ENCODE measurements at places on chromosomes 3 and 15.
A peak's percentile ranks its signal among the peaks of the same experiment; 100 is the strongest.

GRCh38 chr3:144084929-144085328 lies 113.3 kb downstream of the DIPK2A start:
- no peak for DNase-seq

DNA sequence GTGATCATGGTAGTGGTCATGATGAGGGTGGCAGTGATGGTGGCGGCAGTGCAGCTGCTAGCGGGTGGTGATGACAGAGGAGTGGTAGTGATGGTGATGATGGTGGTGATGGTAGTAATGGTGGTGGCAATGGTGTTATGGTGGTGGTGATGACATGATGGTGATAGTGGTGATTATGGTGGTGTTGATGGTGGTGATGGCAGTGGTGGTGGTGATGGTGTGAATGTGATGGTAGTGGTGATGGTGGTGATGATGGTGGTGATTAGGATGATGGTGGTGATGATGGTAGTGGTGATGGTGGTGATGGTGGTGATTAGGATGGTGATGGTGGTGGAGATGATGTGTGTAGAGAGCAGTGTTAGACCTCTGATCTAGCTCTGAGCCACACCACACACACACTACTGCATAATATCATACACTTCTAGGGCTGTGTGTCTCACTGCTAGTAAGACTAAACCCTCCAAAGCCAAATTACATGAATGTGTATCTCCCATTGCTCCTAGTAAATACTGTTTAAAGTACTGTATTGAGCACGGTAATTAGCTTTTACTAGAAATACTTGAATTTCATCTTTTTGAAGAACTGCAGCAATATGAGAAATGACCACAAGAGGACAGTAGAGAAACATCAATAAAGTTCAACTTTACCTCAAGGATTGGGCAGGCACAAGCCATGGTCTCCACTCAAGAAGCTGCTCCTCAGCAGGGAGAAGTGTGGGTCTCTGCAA lies 28.8 kb downstream of the TMED3 start:
- DNase-seq, result peak; percentile 45

DNA sequence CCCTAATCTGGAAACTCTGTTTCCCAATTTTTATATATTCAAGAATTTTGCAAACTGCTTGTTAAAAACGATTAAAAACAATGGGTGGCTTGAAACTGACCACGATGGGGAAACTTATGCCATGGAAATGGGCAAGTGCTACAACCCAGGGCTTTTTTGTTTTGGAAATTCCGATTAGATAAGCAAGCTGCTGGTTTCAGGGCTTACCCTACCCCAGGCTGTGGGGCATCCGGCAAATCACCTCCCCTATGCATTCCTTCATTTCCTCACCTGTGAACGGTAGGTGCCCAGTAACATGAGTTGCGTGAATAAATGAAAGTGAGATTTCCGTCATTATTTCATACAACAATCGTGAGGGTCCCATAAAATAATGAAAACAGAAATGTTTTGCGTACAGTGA lies 34.3 kb downstream of the ST6GAL1 start:
- DNase-seq, result no peak

DNA sequence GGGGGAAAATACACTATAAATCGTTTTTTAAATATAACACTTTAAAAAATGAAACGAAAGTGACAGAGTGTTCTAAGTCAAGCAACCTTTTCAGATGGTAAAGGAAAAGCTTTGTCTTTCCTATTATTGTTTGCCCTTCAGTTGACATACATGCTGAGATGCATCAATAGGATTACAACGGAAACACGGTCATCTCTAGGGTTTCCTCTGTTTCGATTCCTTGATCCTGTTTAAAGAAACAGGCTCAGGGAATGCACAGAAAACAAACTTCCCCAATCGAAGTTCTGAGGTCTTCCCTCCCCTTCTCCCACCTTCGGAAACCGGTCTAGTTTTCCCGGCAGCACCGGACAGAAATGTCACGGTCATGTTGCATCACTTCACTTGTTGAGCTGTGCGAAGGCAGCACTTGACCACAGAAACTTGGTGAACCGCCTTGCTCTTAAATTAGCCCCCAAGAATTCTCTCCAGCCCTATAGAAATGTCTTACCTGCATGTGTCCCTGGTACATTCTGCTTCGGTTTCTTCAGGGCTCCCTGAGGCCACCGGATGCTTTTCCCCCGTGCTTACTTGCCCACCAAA lies 556 bp downstream of the PEX5L start:
- no peak for DNase-seq

GRCh38 chr3:13513913-13514517 lies 33.9 kb downstream of the HDAC11 start:
- no peak for DNase-seq

- no peak for DNase-seq
Measured at GRCh38 chr3:197874653-197875052, 75.3 kb upstream of the RPL35A start.

DNA sequence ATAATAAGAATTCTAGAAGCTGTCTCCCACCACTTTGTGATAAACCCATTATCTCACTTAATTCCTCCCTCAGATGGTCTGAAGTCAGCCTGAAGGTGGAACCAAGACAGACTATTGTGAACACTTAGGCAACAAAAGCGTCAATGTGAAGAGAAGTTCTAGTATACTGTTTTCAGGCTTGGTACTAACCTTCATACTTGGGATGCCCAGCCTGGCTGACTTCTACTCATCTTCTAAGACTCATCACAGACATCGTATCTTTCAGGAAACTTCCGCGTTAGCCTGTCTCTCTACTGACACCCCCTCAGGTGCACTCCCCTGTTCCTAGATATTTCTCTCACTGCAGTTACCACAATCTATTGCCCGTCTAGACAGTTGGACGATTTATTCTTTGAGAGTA lies 201.2 kb downstream of the SATB1 start:
- no peak for DNase-seq

- no peak for DNase-seq
Measured at GRCh38 chr3:10647376-10647775, 142.0 kb upstream of the ATP2B2 start.

- no peak for DNase-seq
Measured at GRCh38 chr15:88395241-88395640, 71.9 kb downstream of the MRPL46 start.

DNA sequence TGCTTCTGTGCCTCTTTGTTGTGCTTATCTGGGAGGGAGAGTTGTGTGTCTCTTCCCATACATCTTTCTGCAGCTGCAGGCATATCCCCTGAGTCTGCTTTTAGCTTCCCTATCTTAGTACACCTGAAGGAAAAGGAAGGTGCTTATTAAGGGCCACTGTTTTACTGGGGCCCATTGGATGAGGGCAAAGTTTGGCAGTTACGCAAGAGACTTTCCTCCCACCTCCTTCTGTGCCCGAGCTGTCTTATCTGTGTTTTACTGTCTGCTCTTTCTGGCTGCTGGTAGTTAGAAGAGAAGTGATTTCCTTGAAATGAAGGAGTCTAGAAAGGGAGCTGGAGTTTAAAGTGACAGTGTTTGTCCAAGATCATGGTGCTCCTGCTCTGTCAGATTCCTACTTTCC lies 66.5 kb downstream of the GABRG3 start:
- DNase-seq, result no peak

GRCh38 chr15:39030291-39031070 lies 465.9 kb upstream of the RASGRP1 start:
- peak; percentile 42 for DNase-seq

DNA sequence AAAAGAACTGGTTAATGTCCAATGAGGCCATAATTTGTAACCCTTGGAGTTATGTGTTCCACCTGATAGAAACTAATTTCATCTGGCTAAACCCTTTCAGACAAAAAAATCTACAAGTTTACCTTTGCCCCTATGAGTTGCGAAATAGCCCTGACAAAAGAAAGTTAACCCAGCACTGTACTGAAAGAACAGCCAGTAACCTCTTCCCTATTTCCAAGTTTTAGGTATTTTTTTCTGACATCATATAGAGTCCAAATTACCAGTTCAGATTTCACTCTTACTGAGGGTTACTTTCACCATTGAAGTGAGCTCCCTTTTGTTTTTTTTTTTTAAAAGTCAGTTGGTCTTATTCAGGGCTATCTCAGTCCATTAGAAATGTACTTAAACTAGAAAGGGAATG lies 42.8 kb upstream of the PTPRG start:
- no peak for DNase-seq

DNA sequence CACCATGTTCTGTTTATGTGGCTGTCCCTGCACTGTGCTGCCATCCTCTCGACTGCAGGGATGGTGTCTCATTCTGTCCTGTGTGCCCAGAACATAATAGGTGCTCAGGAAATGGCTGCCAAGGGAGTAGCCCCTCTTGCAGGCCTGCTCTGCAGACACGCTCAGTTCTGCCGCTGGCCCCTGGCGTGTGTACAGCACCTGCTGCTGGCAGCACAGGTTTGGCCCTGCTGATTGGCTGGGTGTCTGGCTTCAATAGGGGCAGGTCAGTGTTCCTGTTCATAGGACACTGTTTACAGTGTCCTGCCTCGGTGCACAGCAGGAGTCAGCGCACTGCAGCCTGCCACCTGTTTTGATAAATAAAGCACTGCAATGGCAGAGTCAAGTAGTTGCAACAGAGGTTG lies 146.9 kb downstream of the DNAJB8 start:
- DNase-seq, result no peak

DNA sequence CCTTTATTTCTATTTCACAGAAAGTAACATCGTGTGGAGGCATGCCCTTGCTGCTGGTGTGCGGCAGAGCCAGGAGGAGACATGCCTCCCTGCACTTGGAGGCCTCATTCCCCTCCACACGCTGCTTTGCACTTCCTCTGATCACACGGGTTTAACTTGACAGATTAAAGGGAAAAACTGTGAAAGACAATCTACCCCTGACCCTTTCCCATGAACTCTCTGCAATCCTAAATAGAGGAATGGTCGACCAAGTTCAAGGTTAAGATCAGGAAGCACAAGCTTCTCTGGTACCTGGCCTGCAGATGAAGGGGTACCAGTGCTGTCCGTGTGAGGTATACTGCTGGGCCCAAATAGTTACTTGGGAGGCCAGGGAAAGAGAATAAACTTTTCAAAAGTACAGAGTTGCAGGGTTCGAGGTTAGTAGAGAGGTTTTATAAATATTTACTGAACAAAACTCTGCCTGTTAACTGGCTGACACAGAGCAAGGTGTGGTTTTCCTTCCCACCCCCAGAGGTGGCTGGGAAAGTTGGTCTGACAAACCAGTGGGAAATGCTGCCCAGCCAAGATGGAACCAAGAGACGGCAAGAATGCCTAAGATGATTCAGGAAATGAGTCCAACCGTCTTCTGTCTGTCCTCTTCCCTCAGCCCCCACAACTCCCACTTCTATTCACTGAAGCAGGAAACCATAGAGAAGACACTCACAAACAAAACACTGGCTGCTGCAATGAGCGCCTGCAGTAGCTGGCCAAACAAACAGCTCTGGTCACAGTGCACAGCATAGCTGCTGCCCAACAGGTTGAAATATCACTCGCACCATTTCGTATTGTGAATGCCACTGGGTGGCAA lies 79.6 kb downstream of the IGF2BP2 start:
- peak; percentile 95 for DNase-seq

DNA sequence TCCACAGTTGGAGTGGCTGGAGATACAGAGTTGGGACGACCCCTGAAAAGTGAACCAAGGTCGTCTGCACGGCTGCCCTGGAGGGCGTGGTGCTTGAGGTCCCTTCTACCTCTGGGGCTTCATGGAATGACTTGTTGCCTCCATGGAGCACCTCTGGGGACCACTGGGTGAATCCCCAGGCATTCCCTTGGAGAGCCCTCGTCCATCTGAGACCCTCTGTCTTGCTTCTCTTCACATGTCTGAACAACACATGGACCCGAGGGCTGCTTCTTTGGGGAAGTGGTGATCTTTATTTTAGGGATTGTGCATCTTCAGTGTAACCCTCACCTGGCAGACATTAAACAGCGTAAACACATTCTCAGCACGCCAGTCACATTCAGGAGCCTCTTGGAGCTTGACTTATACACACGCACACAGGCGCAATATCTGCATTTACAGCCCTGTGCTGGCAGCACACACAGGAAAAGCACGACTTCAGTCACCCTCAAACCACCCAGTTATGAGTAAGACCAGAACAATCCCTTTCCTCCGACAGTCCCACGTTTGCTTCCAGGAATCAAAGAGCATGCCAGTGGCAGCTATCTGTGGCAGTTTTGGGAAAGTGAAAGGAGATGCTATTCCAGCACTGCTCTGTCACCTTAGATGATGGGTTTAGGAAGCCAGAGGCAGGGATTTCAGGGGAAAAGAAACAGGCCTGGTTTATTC lies 12.6 kb downstream of the FAM107A start:
- peak; percentile 94 for DNase-seq

GRCh38 chr3:163327086-163327485 lies 1751.2 kb downstream of the SI start:
- DNase-seq, result no peak

DNA sequence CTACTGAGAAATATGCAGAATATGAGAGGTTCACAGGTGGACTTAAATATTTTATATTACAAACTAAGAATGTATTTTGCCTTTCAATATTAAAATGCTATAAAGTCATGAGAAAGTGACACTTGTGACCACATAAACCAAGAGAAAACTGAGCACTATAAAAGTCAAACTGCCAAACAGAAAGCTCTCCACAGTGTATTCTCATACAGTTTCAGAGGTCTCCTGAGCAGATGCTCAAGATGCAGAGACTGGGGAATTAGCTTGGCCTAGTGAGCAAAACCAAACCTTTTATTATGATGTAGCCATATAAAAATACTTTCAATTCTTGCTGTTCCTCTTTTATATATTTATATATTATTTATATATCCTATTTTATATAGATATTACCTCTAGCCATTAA lies 227.8 kb downstream of the TBC1D5 start:
- DNase-seq, result no peak

GRCh38 chr3:65035246-65035645 lies 347.4 kb upstream of the ADAMTS9 start:
- no peak for DNase-seq

DNA sequence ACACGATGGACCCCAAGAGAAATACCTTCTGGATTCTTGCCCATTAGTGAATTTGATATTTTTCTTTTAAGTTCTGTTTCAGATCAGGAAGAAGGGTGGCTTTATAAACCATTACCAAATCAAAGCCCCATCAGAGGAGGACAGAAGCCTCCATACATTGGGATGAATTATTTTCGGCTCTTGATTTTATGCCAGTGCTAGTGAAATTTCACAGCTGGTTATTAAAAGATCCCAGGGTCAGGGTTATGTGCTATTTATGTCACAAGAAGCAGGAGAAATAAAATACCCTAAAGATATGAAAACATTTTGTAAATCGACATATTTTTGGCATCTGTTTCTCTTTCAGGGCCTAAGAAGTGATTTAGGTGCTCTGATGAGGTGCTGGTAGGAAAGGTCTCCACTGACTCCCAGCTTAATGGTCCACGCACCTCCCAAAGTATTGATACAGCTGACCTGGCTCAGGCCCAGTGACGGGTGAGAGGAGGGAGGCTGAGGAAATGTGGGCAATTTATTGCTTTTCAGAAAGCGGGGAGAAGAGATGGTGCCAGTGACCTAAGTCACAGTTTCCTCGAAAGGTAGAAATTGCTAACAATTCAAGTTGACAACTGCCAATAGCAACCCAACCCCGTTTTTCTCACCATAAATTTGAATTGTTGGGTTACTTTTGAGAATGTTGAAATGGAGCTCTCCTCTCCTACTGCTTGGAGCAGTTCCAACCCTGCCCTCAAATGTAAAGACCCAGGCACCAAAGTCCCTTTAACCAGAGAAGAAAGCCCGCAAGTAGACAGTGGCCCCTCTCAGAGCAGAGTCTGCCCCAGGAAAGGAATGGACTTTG lies 315.6 kb upstream of the NR2E3 start:
- DNase-seq, result no peak

GRCh38 chr3:28624084-28624483 lies 275.5 kb upstream of the AZI2 start:
- no peak for DNase-seq

Measured in fibroblast of skin of back (primary cell).